Esophagus squamous epithelium (tissue), 5 donors: ENCODE measurements at places on chromosomes 2 and 18.

- DNase-seq = no peak
Measured at GRCh38 chr2:25065768-25066167, 23.9 kb downstream of the EFR3B start.

DNA sequence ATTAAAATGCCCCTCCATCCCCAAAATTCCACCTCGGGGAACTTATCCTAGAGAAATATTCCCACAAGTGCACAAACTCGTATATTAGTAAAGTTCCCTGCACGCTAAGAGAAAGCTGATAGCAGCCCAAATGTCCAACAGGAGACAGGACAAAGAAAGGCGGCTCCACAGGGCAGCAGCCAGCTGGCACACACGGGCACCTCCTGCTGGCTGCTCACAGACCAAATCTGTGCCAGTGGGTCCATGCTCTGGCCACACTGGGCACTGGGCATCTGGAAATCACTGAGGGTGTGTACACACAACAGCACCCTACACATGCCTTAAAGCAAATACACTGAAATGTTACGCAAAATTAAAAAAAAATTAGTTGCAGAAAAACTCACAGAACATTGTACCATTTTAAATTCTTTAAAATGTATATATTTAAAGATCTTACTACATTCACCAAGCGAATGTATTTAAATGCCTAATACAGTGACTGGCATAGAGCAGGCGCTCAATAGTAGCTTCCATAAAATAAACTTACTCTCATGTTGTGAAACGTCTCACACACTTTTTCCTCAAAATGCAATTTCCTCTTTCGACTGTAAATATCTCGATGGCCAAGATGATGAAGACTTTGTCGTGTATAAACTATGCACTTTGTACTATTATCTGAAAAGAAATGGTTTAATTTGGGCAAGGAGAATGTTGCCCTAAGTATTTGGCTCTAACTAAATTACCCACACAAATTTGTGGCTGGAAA is 19.4 kb downstream of the ZNF516 start:
- DNase-seq = no peak

GRCh38 chr2:7766088-7766722 is 849.0 kb downstream of the RNF144A start:
- no peak for DNase-seq

DNA sequence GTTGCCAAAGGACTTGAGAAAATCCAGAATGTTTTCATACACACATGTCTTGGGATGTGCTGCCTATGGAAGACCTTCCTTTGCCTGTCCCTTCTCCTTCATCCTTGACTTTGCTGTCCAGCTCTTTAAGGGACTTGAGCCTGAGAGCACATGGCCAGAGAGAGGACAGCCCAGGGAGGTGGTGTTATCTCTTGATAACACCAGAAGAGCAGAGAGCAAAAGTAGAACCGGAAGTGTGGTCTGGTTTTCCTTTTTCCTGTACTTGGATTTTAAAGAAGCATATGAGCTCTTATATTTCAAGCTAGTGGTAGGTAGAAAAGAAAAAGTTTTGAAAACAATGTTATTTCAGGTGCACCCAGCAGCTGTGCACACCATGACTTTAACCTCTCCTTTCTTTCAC is 94.1 kb upstream of the ZNF532 start:
- DNase-seq = no peak

- DNase-seq = no peak
Measured at GRCh38 chr2:173239644-173240043, 115.0 kb upstream of the CDCA7 start.

GRCh38 chr18:67007999-67008398 is 404.1 kb upstream of the CDH19 start:
- no peak for DNase-seq

DNA sequence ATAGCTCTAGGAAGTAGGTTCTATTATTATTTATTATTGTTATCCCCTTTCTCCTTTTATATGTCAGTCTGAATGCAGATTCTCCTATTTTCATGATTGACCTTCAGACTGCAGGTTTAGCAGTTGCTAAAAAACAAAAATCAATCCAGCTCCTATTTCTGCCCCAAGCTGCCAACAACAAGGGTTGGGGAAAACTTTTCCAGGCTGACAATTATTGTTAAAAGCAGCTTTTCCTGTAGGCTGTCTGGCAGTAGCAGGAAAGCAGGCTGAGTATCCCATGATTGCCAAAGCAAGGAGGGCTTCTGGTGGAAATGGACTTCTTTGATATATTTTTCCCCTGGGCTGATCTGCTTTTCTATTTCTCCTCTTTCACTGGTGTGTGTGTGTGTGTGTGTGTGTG is 78.0 kb upstream of the CTLA4 start:
- DNase-seq = no peak

DNA sequence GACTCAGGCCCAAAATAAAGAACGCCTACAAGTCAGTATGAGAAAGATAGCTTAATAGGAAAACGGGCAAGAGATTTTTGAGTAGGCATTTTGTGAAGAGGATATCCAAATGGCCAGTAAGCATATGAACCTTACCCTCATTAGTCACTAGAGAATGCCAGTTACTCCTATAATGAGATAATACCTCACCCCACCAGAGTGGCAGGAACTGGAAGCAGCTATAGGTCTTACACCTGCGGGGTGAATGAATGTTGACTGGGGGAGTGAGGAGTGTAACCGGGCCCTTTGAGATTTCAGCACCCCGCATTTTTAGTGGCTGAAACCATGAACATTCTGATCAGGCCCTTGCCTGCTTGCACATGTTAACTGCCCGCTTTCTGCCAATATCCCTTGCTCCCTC is 7.5 kb upstream of the PTPN2 start:
- no peak for DNase-seq

DNA sequence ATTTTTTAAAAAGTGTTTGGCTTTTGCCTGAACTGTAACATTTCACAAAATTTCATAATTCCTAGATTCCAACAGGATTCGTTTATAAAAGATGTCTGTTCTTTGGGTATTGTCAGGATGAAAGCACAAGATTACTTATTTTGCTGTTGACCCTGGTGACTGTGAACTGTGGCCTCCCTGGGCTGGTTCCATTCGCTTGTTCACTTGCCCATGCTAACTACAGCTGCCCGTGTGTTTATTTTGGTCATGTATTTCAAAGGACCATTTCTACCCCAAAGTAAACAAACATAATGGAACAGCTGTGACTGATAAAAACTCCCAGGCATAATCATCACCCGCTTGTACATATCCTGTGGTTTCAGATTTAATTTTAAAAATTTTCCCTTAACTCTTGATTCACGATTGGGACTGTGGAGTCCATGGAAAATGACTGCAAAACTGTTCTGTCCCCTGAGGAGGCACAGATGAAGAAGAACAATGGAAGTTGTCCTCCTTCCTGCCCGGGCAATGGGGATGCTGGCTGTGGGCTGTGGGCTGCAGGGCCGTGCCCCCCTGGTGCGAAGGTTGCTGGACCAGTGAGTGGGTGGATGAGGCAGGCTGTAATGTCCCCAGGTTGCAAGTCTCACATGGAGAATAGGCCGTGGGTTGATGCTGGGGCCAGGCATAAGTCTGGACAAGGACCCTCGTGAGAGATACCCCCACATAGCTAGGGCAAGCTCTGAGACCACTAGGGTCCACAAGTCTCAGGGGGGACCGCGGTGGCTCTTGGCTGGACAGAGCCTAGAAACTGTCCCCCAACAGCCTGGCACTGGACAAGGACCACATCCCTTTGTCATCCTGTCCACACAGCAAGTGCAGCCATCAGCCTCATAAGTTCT is 28.9 kb upstream of the HDAC4 start:
- no peak for DNase-seq

DNA sequence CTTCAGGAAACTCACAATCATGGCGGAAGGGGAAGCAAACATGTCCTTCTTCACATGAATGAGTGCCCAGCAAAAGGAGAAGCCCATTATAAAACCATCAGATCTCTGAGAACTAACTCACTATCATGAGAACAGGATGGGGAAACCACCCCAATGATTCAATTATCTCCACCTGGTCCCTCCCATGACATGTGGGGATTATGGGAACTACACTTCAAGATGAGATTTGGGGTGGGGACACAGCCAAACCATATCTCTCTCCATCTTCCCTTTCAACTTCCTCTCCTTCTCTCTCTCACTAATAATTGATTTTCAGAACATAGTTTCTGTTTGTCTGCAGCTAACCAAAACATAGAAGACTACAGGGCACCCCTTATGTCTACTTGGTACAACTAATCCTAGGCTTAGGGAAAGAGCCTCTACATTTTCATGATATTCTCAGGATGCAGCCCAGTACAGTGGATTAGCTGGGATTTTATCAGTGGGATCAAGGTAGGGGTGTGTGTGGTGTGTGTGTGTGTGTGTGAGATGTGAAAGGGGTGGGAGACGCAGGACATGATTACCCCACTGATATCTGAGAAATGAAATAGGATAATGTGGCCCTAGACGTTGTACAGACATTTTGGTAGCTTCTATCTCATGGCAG is 2.8 kb upstream of the ATF2 start:
- no peak for DNase-seq

- no peak for DNase-seq
Measured at GRCh38 chr18:25360301-25360899, 8.4 kb upstream of the ZNF521 start.

DNA sequence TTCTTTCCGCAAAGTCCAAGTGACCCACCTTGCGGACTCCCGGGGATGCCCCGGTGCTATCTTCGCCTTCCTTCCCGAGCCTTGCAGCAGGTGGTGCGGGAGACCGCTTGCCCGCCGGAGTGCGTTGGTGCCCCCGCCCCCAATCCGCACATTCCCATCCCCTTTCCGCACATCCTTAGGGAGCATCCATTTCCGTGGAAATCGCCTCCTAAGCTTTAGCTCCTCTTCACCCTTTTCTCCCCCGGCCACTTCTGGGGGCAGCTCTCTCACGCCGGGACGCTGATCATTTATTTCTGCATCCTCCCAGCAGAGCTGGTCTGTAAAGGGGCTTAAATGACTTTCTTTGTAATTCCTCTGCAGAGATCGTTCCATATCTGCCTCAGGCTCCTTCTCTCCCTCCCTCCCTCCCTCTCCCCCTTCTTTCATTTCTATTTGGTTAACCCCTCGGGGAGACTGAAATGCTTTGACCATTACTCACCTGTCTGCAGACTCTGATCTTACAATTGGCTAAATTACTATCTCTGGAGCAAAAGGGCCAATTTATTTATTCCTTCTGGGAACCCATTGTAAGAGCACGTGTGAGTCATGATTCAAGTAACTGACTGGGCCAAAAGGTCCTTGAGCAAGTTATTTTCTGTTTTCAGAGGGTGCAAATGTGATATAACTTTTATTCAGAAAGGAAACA is 1.3 kb upstream of the LYPD1 start:
- no peak for DNase-seq
